ENCODE measurements at places on chromosomes 1 and 21. TPM values are rescaled to one million over a fixed set of nuclear protein-coding genes. Genes with fewer than 3 reads are reported as not detected.
A peak's percentile ranks its signal among the peaks of the same experiment; 100 is the strongest.

DNA sequence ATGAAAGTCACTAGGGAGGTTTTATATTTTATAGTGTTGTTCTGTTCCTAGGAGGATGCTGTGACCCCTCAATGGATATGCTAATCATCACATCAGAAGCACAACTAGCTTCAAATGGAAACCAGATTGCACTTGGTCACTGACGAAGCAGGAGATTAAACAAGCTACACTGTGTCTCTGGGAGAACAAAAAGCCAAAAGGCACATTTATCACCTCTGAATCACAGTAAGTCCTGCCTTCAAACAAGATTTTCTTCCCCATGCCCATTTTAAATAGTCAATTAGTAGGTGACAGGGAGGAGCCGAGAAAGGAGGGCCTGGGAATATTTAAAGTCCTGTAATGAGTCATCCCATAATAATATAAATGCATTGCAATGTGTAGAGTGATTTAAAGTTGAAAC, 38.1 kb downstream of the RGS2 start:
- DNase-seq = no peak

DNA sequence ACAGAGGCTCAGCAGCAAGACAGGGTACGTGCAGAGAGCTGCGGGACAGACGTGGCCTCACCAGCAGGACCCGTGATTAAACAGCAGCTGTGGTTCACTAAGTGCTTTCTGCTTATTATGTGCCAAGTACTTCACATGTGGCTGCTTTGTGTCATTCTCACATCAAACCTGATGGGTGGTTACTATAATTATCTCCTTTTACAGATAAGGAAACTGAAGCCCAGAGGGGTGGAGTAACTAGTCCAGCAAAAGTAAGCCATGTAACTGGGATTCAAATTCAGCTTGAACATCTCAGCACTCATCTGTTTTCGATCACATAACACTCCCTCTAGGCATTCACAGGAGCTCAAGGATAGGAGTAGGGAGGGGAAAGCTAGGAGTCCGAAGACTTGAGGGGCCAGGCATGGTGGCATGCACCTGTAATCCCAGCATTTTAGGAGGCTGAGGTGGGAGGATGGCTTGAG, 50.8 kb upstream of the CLIC4 start:
- DNase-seq = peak; percentile 95

GRCh38 chr1:50279622-50280330, 143.5 kb downstream of the DMRTA2 start:
- peak; percentile 3 for DNase-seq

DNA sequence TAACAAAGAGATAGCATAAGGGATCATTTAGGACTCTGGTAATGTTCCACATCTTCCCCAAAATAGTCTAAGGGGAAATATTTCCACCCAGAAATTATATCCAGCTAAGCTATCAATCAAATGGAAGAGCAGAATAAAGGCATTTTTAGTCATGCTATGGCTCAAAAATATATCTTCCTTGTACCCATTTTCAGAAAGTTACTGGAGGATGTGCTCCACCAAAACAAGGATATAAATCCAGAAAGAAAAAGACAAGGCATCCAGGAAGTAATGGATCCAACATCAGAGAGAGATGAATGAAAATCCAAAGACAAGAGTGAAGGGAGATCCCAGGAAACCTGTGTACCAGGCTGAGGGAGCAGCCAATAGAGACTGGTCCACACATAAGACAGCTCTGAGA, 2.7 kb upstream of the KRTAP10-8 start:
- no peak for DNase-seq

GRCh38 chr1:101069158-101069557, 43.6 kb upstream of the DPH5 start:
- DNase-seq = no peak

GRCh38 chr1:82486969-82487368, 686.2 kb downstream of the ADGRL2 start:
- DNase-seq = no peak

- DNase-seq = no peak
Measured at GRCh38 chr1:5934058-5934884, 58.0 kb downstream of the NPHP4 start.

DNA sequence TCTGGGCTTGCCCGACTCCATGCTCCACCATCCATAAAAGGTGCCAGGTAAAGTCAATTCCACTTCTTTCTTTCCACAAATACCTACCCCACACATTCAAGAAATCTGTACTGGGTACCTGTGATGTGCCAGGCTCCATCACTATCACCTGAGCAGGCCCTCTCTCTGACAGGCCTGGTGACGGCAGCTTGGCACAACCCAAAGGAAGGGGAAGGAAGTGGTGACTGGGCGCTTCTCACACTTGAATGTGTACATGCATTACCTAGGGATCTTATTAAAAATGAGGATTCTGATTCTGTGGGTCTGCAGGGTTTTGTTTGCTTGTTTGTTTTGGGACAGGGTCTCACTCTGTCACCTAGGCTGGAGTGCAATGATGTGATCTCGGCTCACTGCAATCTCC, 7.5 kb downstream of the HTR1D start:
- DNase-seq = no peak

- no peak for DNase-seq
Measured at GRCh38 chr1:53368314-53369033, 40.6 kb upstream of the LRP8 start.

DNA sequence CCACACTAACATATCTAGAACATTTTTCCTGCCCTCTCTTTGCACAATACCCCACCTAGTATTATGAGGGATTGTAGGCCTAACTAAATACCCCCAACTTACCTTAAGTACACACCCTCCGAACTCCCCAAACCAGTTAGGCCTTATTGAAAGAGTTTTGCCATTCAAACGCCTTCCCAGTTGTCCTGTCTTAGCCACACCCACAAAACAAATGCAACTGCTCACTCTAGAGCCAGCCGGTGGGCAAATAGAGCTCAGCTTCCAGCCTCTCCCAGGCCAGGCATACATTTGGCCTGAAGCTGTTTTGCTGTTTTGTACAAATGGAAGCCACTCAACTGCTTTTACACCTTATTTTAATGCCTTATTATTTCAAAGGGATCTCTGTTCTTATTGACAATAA, 224.2 kb upstream of the RUNX1 start:
- no peak for DNase-seq

GRCh38 chr1:120178799-120179756, 2.8 kb upstream of the SEC22B start:
- DNase-seq = peak; percentile 93

DNA sequence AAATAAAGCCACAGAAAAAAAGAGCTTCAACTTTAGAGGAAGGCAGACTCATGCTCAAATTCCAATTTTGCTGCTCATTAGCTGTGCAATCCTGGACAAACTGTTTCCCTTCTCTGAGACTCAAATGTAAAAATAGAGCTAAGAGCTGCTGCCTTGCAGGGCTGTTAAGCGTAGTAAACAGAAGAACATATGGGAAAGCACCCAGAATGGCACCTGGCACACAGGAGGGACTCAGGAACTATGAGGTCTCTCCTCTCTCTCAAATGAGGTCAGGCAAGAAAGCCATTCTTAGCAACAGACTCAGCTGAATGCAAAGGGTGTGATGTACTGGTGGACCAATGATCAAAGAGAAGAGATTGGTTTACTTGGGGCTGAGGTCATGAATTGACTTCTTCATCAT, 61.3 kb downstream of the TRABD2B start:
- DNase-seq = no peak

DNA sequence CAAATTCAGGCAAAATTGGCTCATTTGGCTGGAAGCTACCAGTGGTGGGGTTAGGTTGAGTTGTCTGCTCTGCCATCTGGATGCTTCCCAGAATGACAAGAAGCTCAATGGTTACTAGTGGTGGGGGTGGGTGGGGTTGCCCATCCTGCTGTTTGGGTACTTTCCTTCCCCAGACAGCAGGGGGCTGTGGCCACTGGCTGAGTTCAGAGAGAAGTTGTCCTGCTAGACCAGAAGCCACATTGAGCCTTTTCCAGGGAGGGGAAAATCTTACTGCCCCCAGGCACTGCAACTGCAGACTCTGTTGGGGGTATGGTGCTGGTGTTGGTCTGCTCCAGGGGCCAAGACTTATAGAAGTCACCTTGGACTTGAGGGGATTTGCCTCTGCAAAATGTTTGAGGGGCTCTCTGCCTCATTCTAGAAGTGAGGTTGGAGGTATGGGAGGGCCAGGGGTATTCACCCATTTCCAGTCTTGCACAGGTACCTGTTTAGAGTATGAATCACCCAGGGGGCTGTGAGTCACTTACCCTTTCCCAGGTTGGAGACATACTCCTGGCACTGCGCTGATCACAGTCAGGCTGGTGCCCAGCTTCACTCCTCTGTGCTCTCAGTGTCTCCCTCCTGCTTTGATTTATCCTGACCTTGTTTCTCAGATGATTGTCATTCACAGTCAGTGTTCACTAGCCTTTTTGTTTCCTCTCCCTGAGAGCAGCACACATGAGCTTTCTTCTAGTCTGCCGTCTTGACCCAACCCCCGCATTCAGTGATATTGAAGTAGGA, 89.1 kb upstream of the NEGR1 start:
- no peak for DNase-seq

DNA sequence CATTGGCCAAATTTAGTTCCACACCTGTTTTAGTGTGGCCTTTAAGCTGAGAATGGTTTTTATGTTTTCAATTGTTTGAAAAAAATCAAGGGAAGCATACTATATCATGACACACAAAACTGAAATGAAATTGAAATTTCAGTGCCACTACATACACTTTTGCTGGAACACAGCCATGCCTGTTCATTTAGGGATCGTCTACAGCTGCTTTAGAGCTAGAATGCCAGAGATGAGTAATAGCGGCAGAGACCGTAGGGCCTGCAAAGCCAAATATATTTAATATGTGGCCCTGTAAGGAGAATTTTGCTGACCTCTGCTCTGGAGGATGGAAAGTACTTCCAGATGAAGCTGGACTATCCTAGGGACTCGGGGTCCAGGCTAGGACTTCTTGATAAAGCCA, 62.5 kb upstream of the LYST start:
- DNase-seq = no peak

DNA sequence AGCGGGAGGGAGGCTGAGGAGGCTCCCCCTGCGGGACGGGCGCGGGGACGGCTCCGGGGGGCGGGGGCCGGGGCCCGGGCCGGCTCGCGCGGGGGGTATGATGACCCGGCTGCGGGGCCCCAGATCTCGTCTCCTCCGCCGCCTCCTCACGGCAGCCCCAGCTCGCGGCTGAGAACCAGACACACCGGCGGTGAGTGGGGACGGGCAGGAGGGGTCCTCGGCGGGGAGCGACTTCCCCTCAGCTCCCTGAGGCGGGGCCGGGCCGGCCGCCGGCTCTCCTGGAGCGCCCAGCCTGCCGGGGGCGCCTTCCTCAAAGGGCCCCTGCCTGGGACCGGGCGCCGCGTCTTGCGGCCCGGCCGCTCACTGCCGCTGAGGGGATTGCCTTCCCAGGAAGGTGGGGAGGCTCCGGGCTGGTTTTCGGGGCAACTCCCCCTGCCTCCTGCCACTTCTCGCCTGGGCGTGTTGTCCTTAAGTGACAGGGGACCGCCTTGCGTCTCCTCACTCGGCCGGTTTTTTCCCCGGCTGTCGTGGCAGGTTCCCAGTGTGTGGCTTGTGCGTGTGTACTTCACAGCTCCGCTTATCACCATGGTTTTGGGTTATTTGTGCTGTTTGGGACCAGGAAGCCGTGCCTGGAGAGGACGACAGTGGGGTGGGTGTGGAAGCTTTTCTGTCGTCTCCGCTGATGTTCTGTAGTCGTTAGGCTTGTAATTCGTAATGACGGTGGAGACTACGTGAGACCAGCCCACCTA, 800 bp downstream of the HIPK1 start:
- DNase-seq = no peak

DNA sequence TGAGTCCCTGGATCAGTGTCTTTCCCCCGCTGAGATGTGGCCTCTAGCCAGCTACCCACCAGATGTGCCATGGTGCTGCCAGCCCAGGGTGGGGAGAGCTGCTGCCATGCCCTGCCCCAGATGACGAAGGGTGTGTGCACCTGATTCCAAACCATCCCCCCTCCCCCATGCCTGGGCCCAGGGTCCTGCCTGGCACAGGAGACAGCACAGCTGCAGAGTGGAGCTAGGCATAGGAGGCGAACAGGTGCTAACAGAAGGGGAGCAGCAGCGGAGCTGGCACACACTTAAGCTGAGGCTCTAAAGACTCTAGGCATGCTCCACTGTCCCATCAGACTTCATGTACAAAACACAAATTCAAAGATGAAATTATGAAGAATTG, 9.0 kb upstream of the LDLRAP1 start:
- DNase-seq = no peak

DNA sequence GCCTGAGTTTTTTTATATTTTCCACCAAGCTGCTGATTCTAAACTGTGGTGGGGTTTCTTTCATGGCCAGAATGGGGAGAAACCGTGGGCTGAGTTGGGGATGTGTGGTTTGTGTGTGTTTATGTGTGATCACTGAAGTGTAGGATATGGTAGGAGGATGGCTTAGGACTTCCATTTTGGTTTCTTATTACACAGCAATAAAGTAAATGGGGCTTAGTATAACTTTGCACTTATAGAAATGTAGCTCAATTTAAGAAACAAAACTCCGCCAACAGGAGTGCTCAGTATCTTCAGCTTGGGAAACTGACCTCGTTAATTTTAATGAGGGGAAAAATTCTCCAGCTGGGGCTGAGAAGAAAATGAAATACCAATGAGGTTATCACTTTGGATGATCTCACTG, 77.8 kb downstream of the PBX1 start:
- DNase-seq = no peak

DNA sequence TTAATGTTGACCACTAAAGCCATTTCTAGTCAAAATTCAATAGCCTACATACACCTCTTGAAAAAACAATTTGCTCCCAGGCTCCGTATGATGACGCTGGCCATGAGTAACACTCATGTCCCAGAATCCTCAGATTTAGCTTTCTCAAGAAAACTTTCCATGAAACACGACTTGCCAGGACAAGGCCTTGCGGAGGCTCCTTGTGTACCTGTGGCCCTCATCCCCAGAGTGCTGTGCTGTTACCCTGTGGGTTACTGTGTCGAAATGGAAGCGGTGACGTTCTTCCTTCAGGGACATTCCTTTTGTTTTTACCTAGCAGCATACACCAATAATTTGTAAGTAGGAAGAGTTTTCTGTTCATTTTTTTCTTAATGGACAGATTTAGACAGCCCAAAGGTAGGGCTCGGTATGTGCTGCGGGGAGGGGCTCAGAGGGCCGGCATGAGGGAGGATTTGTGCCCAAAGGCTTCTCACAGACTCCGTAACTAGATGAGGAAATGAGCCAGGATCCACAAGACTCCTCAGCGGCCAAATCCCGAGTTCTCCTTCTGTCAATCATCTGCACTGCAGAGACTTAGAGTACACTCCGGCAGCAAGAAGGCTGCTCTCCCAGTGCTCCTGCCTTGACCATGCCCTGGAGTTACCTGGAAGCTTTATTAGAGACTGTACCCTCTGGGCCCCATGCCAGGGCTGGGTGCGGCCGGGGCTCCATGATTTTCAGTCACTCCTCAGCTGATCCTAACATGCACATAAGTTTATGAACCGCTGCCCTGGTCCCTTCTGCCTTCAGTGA, 17.8 kb downstream of the GNG12 start:
- no peak for DNase-seq

MATN1 gene
- total RNA-seq = 0.25 TPM

ITGB2 gene
- total RNA-seq = 0.09 TPM

DCST1 gene
- not detected for total RNA-seq

TCHH gene
- 0.09 TPM for total RNA-seq

PLA2G2F gene
- not detected for total RNA-seq

LCE2A gene
- not detected for total RNA-seq

FCRL6 gene
- not detected for total RNA-seq

WDR64 gene
- total RNA-seq = not detected
